GM06990 (cell line): ENCODE measurements at places on chromosomes 5 and 9.

GRCh38 chr5:140114341-140115185 lies 654 bp downstream of the PURA start:
- DNase-seq, result peak; percentile 78

- DNase-seq, result no peak
Observed at GRCh38 chr5:167339205-167339604, 952.2 kb upstream of the WWC1 start.

DNA sequence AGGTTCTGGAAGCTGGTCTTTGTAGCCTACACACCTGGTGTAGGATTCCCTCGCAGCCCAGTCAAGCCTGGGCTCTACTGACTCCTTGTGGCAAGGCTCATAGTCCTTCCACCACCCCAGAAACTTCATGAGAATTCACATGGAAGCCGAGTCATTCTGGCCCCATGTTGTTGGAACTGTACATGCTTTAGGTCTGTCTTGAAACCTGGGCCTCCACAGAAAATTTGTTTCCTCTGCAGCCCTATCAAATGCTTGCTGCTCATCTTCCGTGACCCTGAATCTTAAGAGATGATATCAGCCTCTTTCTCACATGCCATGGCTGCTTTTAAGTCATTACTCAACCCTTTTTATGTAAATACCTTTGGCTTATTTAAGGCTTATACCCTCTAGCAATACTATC lies 113.4 kb upstream of the GRHPR start:
- no peak for DNase-seq

DNA sequence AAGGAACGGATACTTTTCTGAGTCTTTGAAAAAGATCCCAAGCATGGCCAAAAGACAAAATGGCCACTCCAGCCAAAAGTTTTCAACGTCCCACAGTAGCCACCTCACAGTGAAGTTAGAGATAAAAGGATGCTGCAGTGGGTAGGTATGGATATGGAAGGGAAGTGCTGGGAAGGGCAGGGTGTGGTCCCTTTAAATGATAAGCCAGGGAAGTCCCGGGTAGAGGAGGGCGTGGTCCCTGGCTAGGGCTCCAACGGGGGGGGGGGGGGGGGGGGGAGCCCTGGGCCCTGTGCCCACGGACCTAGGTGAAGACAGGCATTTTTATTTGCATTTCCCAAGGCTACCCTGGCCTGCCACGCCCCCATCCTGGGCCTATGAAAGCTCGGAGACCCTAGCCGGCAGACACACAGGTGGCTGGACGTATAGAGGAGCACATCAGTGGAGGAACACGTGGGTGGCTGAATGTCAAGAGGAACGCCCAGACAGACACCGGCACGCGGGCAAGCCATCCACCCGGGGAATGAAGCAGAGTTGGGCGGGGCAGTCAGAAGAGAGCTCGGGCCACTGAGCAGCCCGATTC lies 306.7 kb downstream of the NFIB start:
- DNase-seq, result peak; percentile 50

DNA sequence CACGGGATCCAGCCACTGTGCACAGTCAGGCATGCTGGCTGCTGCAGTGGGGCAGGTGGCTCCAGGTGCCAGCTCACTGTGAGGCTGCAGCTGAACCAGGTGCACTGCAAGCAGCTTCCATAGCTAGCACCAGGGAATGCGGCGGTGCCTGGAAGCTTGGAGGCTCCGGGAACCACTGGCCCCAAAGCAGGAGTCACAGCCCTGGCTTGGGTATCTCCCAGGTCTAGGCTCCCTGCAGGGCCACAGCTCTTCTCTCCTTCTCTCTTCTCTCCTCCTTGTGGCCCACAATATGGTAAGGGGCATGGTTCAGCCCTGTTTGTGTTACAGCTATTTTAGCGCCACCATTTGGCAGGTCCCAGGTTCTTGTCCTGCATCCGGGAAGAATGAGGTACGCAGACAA lies 6.7 kb upstream of the MTMR12 start:
- DNase-seq, result no peak

DNA sequence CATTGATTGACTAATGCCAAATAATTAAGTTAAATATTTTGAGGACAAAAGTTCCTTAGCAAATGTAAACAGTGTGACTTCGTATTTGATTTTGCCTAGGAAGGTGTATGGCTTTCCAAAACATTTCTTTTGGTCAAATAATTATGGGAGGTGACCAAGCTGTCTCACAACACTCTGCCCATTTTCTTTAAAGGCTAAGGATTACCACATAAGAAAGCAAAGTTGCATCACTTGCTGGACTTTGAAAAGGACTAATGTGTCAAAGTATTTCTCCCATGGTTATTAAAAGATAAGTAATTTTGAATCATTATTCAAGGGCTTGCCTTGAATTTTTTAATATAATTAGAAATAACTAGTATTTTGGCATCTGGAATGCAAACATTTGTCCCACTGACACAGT lies 74.7 kb downstream of the HAPLN1 start:
- DNase-seq, result no peak

- no peak for DNase-seq
Observed at GRCh38 chr5:84430863-84431663, 46.4 kb upstream of the EDIL3 start.

GRCh38 chr9:77018058-77018968 lies 1.1 kb upstream of the FOXB2 start:
- no peak for DNase-seq

GRCh38 chr5:137072361-137073115 lies 426.6 kb downstream of the SPOCK1 start:
- DNase-seq, result peak; percentile 12

DNA sequence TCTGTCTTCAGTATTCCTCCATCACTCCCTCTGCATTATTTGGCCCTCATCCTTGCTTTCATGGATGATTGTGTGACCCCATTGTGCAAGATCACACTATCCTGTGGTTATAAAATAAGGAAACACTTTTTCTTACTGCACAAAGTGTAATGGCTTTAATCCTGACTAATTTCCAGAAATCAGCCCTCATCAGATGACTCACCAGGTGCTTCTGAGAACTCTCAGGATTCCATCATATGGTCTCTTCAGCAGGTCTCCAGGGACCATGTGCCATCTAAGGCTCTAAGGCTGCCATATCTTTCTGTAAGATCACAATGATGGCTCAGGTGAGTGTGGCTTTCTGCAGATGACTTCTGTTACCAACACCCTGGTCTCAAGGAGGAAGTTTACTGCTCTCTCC lies 27.3 kb upstream of the FER start:
- DNase-seq, result peak; percentile 59

GRCh38 chr9:121619545-121620324 lies 31.7 kb upstream of the DAB2IP start:
- no peak for DNase-seq
